Stimulated activated CD4-positive, alpha-beta T cell treated with anti-CD3 and anti-CD28 coated beads, Interleukin-2, amount 100 ng/mL, for 48 hours (primary cell): ENCODE measurements at places on chromosomes 4 and X.

- no peak for DNase-seq
Observed at GRCh38 chrX:24465532-24465865, 413 bp downstream of the PDK3 start.

GRCh38 chrX:13759152-13759718, 24.7 kb downstream of the OFD1 start:
- no peak for DNase-seq

DNA sequence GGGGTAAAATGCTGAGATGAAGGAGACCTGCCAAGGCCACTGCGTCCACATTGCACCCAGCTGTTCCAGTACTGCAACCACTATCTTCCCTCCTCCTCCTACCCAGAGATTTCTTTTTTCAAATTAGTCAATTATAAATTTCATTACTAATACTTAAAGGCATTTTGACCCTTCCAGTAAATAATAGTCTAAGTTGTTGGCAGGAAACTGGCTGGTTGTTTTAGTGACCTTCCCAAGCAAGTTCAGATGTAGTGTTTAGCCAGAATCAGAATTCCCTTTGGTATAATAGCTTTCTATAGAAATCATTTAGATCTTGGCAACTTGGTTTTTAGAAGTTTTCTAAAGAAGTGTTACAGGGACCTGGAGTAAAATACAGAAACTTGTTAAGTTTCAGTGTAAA, 66.0 kb downstream of the AASDH start:
- DNase-seq: no peak

GRCh38 chr4:118968813-118969212, 80.2 kb downstream of the SYNPO2 start:
- no peak for DNase-seq

- DNase-seq: no peak
Observed at GRCh38 chr4:125519371-125520146, 204.8 kb downstream of the FAT4 start.

- no peak for DNase-seq
Observed at GRCh38 chr4:174582463-174582862, 60.2 kb upstream of the HPGD start.

DNA sequence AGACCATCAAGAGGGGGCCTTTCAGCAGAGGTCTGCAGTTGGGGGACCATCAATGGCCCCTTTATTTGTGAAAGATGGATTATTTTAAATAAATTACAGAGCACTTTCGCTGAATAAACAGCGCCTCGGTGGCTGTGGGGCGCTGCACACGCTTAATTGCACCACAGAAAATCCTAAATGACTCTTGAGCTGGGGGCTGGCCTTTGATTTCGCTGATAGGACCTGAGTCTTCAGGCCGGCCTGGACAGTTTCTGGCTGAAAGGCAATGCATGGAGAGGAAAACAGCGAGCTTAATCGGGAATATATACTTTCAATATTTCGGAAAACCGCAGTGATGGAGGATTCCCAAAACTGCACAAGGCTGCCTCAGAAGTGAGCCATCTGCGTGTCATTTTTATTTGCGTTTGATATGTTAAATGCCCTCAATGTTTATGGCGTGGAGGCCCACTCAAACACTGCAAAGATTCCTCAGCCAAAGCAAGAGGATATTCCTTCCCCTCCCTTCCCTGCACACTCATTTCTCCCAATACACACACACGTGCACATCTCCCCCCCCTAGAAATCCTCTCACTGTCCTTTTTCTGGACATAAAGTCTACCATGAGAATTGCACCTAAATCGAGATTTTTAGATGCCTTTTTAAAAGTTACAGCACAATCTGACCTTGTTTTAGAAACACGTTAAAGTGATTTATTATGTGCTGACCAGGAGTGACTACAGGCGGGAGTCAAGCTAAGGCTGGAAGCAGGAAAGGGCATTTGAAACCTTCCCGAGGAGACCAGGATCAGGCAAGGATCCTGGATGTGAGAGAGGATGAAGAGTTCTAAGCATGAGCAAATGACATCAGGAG, 340.7 kb downstream of the RAB28 start:
- DNase-seq: no peak

DNA sequence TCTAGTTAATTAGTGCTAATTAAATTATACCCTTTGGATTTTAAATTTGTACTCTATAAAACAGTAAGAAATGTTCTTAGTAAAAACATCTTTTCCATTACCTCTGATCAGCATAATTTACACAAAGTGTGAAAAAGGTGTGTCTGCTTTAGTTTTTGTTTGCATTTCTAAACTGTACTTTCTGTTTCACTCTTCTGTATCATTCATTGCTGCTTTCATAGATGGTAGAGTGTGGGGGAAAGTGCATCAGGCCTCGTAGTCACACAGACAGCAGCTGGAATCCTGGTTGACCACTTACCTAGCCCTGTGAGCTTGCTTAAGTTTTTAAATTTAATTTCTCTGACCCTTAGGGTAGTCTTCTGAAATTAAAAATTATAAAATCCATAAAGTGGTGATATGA, 275.4 kb upstream of the PITX2 start:
- DNase-seq: no peak

GRCh38 chr4:120065974-120066516, 603 bp downstream of the MAD2L1 start:
- DNase-seq: no peak

DNA sequence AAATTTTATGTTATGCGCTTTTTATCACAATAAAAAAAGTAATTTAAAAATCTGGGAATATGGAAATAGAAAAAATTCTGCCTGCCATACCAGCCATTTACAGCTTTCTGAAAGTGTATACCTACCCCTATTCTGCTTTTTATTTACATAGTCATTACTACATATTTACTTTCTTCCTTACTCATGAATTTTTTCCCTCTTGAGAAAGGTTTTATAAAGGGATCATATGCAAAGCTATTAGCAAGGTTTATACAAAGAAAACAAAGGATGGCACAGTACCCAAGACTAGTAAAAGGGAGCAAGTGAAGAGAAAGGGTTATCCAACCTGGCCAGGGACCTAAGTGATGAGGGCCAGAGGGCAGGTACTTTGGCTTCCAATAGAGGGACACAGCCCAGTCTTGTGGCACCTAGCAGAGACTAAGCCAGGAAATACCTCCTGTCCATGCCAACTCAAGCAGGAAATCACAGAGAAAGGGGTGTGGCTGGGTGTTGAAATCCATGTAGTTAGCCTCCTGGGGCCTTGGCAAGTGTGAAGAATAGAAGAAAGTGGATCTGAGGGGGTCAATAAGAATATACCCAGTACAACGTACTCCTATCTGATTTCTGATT, 207.3 kb upstream of the VEGFC start:
- no peak for DNase-seq

- no peak for DNase-seq
Observed at GRCh38 chrX:109859651-109860050, 126.6 kb upstream of the ACSL4 start.

DNA sequence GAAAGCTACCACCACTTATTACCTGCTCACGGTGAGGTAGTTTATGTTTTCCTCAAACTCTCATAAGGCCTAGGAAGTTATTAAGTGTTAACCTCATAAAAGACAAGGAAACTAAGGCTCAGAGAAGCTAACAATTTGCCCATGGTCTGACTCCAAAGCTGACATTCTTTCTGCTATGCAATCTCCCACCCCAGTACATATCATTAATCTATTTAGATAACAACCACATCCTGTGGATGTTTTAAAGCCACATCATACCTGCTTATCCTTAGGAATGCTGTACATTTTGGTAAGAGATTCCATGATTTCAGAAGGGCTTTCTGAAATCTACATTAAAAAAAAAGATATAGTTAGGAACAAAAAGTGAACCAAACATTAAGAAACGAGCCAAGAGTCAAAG, 55.4 kb downstream of the HUWE1 start:
- DNase-seq: no peak

DNA sequence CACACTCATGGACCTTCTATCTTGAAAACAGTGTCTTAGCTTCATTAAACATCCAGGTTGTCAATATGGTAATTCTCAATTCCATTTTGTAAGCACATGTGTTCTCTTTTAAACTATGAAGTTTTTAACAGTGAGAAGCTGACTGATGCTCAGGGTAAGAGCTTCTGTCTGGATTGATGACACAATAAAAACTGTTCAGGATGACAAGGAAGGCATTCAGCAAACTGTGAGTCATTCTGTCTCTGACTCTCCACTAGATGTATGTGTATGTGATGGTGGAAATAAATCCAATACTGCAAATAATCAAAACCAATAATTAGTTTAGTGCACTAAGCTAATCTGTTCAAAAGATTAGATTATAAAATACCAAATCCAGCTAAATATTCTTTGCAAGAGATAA, 115.3 kb upstream of the ARX start:
- DNase-seq: no peak

GRCh38 chr4:108636246-108636645, 14.2 kb upstream of the OSTC start:
- DNase-seq: no peak

DNA sequence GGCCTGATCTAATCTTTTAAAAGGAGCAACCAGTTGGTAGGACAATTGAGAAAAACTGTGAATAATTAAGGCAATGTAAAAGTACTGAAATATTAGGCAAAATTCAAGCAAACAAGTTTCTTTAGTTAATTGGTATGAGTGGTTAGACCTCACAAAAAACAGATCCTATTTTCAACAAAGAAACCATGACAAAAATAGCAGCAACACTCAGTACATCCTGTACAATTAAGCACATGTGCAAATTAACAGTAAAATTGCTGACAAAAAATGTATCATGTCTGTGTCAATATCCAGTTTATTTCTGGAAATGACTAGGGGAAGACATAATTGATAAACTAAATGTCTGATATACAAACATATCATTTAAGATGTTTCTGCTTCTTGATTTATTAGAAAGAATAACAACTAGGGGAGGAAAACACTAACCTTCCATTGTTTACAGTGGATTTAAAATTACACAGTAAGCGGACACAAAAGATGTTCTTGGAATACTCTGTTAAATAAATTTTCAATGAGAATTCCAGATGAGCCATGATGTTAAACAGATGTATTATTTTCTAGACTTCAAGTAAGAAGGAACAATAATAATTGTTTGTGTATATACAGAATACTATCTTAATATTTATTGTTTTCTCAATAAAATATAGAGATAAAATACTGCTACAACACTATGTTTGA, 638.9 kb downstream of the SPRY1 start:
- DNase-seq: no peak

- DNase-seq: no peak
Observed at GRCh38 chrX:23341452-23341851, 6.8 kb downstream of the PTCHD1 start.

GRCh38 chrX:10288373-10288975, 131.7 kb downstream of the CLCN4 start:
- no peak for DNase-seq

- no peak for DNase-seq
Observed at GRCh38 chrX:7921750-7922149, 5.5 kb downstream of the PNPLA4 start.

DNA sequence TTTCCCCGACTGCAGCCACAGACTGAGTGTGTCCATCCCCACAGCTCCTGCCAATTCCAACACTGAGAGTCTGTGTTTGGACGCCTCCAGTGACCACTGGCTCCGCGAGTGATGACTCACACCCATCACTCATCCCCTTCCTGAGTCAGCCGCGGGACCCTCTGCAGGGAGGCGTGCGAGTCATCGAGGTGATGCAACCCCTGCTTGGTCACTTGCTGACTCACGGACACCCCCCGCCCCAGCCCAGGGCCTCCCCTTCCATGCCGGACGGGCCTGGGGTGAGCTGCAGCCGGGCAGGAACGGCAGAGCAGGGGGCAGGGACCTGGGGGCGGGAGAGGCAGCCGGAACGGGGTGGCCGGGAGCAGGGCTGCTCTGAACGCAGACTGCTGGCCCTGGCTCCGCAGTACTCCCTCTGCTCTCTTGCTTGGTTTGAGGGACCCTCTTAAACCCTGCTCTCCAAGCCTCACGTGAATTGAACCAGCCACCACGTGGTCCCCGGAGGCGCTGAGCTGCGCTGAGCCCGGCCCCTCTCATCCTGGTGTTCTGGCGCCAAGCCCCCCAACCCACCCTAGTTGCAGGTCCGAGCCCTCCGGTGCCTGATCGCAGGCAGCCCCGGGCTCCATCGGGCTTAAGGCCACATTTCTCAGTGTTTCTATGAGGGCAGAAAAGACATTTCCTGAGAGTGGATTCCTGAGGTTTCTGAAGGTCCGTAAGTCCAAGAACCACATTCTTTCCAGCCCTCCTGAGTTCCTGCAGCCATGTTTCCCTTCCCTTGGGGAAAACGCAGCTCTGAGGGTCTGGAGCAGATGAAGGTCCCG, 32.4 kb downstream of the FGFRL1 start:
- no peak for DNase-seq
